ENCODE measurements at places on chromosomes 3 and 15.
A peak's percentile ranks its signal among the peaks of the same experiment; 100 is the strongest.

- DNase-seq: no peak
Measured at GRCh38 chr15:100559330-100559729, 30.6 kb upstream of the CERS3 start.

- DNase-seq: no peak
Measured at GRCh38 chr3:110521019-110521418, 550.6 kb upstream of the NECTIN3 start.

DNA sequence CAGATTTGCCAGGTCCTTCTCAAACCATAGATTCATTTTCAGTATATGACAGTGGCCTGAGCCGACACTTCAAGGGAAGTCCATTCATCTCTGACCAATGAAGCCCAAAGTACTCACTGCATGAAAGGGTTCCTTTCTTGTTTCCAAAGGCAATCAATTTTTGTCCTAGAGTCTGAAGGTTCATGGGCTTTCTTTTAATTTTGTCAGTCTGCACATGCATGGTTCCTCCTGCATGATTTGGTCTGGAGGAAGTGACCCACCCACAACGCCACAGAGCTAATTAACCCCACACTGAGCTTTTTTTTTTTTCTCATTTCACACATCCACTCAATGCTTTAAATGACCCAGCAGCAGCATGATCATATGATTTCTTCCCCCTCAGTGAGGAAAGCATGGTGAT, 216.4 kb downstream of the TIGIT start:
- DNase-seq: no peak

GRCh38 chr3:2303566-2303965, 204.9 kb downstream of the CNTN4 start:
- DNase-seq: no peak

GRCh38 chr3:26559227-26559626, 63.3 kb upstream of the LRRC3B start:
- DNase-seq: no peak

- DNase-seq: no peak
Measured at GRCh38 chr15:34240537-34240936, 15.7 kb downstream of the EMC4 start.

GRCh38 chr15:39285663-39286062, 295.2 kb upstream of the THBS1 start:
- DNase-seq: no peak

DNA sequence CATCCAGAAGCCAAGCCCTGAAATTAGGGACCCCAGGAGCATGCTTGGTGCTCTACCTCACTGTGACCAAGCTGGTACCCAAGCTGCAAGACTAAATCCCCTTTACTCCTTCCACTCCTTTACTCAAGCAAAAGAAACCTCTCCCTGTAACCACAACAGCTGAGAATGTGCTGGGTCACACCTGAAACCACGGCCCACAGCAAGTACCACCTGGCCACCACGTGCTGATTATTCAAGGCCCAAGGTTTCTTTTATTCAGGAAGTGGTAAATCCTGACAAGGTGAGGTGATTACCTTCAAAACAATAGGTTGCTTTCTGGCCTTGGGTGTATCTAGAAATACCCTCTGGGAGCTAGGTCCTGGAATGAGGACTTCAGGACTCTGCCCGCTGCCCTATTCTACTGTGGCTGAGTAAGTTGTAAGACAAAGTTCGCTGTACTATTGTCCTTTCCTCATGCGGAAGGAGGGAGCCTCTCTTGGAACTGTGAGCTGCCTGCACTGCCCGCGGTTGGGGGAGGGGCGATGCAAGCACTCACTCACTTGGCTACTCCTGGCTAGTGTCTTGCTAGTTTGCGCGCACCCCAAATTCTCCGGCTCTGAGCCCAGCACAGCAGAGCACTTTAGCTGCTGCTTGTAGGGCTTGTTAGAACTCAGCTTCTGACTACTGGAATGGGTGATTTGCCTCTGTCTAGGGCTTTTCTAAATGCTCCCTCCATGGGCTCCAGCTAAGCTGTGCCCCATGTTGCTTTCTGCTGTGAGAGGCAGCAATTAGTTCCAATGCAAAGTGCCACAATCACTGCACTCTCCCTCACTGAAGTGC, 487.1 kb upstream of the CNTN3 start:
- DNase-seq: no peak

DNA sequence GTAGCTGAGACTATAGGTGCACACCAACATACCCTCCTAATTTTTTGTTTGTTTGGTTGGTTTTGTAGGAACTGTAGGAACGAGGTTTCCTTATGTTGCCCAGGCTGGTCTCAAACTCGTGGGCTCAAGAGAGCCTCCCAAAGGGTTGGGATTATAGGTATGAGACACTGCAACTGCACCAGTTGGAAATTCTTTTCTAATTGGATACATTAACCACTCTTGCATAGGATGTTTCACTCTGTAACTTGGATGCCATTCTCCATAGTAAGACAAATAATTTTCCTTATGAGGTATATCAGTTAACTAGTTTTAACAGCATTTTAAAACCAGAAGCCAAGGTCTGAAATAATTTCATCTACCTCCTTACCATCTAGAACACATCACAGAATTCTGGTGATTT, 6.7 kb upstream of the ALCAM start:
- DNase-seq: no peak

DNA sequence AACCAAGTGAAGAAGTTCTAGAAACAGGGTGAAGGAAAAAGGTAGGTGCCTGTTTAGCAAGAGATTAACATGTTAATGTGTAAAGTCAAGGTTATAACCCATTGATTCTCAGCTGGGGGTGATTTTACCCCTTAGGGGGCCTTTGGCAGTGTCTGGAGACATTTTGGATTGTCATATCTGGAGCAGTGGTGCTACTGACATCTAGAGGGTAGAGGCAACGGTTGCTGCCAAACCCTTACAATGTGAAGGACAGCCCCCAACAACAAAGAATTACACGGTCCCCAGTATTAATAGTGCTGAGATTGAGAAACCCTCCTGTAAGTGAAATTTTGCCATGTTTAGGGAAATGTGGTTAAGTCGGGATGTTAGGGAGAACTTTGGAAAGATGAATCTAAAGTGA, 74.7 kb downstream of the CRYBG3 start:
- no peak for DNase-seq

- DNase-seq: no peak
Measured at GRCh38 chr3:142507241-142507640, 59.4 kb upstream of the XRN1 start.

DNA sequence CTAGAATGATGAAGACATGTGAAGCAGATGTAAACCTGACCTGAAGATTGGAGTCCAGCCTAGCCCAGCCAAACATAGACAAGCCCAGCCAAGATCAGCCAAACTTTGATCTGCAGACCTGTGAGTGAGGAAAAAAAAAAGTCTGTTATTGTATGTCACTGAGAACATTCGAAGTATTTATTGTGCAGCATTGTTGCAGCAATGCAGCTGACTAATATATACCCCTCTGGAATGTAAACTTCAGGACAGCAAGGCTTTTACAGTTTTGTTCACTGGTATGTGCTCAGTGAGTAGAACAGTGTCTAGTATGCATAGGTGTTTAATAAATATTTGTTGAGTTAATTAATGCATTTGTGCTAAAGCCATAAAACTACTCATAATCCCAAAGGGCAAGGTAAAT, 23.4 kb downstream of the TMEM202 start:
- no peak for DNase-seq

GRCh38 chr3:45582430-45582829, 12.1 kb upstream of the LIMD1 start:
- no peak for DNase-seq

DNA sequence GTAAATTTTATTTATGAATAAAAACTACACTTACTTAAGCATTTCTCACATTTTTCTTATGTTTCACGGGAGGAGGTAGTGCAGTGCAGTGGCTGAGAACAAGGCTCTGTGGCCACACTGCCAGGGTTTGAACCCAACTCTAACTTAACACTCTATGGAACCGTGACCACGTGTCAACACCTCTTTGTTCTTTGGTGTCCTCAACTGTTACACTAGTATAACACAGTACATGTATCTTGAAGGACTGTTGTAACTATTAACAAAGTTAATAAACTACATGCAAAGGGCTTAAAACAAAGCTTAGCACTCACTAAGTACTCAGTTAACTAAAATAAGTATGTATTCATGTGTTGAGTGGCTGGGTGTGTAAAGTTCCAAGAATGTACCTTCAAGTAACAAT, 19.5 kb downstream of the CD47 start:
- DNase-seq: no peak

DNA sequence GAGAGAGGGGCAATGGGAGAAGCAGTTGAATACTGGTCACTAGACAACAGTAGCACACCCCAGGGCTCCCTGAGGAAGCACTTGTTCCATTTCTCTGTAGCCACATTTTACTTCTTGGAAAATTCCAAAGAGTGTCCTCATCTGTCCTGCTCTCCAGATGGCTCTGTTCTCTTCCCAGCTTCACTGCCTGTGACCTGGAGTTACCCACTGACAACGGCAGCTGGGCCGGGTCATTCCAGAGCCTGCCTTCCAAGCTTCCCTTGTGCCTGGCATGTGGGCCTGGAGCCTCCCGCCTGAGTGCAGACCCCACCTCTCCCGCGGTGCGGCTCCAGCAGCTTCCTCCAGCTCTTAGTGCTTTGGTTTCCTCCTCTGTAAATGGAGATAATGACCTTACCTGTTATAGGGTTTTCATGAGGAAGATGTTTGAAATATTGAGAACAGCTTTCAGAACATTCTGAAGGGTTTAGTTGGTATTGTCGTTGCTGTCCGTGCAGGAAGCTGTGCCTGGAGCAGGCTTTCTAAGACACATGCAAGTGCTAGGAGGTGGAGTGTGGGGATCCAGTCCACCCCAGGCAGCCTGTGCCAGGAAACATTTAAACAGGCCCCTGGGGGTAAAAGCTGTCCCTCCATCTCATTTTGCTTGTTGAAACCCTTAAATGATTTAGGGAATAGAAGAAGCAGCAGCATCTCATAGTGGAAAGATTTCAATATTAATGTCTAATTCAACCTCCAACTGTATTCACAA, 24.8 kb downstream of the EFCC1 start:
- no peak for DNase-seq

DNA sequence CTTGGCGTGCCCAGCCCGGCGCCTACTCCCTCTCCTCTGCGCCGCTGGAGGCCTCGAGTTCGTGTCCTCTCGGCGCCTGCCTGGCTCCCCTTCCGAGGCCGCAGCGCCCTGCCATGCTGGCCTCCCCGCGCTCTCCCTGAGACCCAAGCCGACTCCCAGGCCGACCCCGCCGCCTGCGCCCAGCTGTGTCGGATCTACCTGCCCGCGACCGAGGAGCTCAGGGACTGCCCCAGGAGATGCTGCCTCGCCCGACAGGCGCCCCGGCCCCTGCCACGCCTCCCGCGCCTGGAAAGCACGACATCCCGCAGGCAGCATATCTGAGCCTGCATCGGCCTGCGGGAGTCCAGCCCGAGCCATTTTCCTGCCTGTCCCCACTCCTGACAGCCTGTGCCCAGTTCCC, 16.1 kb downstream of the PAQR9 start:
- no peak for DNase-seq

DNA sequence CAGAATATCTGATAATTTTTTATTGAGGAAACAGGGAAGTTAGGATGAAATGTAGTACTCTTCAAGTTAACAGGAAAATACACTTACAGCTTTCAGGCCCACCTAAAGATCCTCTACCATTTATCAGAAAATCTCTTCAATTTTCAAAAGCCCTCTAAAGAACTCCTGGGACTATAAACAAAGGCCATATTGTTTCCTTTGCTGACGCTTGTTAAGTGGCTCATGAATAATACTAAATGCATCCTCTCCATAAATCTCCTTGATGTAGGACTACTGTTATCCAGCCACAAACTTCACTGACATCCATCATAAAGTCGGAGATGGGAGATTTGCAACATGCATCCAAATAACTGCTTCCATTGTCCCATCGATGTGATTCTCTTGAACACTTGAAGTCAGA, 326.5 kb downstream of the ZIC1 start:
- no peak for DNase-seq

DNA sequence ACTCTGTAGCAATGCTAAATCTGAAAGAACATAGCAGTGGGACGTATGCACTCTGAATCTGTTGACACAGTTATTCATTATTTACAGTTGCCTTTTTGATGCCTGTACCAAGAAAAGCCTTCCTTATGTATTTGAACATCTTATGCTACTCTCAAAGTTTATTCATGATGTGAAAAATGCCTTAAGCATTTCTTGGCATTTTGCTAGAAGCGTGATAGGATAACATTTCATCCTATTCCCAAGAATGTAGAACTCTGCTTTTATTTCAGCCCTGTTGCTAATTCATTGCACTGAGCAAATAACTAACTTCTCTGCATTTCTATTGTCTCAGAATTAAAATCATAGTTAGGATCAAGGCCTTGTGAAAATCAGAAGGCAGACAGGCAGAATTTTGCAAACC, 105.5 kb downstream of the STRIT1 start:
- DNase-seq: no peak

DNA sequence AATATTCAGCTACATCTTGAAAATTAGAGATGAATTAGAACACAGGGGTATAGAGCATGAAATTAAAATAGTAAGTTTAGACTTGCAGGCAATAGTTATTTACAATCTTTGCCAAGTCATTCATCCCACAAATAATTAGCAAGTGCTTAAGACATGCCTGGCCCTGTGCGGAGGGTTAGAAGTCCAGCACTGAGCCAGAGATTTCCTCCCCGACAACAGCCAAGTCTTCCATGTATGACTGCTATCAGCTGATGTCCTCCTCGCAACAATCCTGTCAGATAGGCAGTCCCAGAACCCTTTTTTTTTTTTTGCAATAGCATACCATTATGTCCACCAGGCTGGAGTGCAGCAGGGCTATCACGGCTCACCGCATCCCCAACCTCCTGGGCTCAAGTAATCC, 14.6 kb downstream of the SIN3A start:
- no peak for DNase-seq

GRCh38 chr3:21839592-21839991, 88.6 kb upstream of the ZNF385D start:
- DNase-seq: no peak

DNA sequence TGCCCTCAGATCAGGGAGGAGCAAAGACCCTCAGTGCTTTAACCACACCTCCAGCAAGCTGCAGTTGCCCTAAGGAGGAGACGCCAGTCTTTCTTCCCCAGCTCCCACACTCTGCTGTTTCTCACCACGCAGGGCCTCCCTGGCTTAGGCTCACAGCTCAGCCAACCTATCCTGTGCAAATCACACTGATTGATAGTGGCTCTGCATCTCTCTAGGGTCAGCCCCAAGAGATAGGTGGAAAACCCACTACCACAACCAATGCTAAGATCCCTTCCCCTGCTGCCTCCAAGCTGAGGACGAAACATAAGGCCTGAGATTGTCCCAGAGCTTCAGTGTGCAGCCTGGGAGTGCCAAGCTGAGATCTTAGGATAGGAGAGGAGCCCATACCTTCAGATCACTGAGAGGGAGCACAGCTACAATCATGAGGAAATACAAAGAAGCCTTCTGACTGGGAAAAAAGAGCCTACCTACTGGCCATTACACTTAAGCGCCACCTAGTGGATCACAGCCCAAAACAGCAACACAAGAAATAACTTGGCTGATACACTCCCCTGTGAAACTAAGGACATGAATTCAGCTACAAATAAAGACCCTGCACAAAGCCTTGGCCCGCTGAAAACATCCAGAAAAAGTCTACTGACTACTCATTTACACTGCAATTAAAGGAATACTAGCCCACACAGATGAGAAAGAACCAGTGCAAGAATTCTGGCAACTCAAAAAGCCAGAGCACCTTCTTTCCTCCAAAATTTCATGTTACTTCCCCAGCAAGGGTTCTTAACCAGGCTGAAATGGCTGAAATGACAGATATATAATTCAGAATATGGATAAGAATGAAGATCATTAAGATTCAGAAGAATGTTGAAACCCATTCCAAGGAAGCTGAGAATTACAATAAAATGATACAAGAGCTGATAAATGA, 271.5 kb upstream of the DCBLD2 start:
- DNase-seq: peak; percentile 26

Measured in putamen (tissue), 1 donor.